Hematopoietic multipotent progenitor cell treated with erythropoietin and hydrocortisone succinate and interleukin-3 and kit ligand, for 4 days (in vitro differentiated cells): ENCODE measurements at places on chromosomes 12 and 14.

DNA sequence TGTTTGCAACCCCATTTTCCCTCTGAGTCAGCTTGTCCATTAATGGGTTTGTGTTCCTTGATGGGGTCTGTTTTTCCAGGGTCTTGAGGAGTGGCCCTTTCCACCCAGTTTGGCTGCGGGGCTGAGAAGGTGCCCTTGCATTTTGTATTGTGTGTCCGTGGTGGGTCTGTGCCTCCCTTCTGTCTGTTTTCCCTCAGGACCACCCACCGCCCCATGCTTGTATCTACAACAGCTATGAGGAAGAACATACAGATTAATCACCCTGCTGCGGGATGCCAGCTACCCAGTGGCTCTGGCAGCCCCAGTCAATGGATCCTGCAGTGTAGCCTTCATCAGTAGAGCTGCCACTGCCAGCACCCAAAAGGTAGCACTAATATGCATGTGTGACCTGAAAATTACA lies 235.7 kb downstream of the CACNA1C start:
- DNase-seq, result no peak

- no peak for DNase-seq
Observed at GRCh38 chr14:68401855-68402254, 391.0 kb downstream of the ZFP36L1 start.

DNA sequence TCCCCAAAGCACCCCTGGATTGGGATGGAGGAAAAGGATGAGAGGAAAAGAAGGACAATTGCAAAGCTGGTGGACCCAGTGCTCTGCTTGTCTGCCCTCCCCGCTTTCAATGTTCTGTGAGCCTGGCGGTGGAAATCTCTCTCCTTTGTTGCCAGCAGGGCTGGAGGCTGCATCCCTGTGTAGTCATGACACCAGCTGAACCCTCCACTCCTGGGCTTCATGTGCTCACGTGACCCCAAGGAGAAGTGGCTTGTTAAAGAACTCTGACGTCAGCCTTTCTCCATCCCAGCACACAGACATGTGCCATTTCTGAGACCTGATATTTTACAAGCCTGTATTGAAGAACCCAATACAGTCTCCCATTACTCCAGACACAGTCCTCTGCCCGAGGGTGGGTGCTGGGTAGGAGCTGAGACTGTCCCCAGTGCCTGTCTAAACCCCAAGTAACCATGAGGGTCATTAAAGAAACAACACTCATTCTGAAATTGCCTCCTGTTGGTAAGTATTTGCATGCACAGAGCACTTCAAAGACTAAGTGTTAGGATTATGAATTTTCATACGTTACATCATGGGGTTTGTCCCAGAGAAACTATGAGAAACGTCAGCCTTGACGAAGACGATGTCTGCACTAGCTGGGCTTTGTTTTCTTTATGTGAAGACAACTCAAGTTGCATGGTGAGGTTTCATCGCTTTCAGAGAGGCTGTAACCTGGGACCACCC lies 21.7 kb downstream of the GALNT16 start:
- DNase-seq, result no peak

GRCh38 chr14:50061664-50062437 lies 54.5 kb downstream of the VCPKMT start:
- peak; percentile 91 for DNase-seq

- DNase-seq, result no peak
Observed at GRCh38 chr14:72213424-72213823, 281.2 kb downstream of the RGS6 start.

DNA sequence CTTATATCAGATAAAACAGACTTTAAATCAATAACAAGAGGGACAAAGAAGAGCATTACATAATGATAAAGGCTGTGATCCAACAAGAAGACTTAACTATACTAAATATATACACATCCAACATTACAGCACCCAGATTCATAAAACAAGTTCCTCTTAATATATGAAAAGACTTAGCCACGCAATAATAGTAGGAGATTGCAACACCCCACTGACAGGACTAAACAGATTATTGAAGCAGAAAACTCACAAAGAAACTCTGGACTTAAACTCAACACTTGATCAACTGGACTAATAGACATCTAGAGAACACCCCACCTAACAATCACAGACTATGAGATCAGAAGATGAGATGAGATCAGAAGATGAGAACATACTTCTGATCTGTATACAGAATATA lies 5.7 kb upstream of the CLEC14A start:
- DNase-seq, result peak; percentile 38

GRCh38 chr14:64685371-64686281 lies 18.6 kb upstream of the PLEKHG3 start:
- no peak for DNase-seq

GRCh38 chr14:96309133-96309895 lies 53.3 kb downstream of the BDKRB1 start:
- no peak for DNase-seq

DNA sequence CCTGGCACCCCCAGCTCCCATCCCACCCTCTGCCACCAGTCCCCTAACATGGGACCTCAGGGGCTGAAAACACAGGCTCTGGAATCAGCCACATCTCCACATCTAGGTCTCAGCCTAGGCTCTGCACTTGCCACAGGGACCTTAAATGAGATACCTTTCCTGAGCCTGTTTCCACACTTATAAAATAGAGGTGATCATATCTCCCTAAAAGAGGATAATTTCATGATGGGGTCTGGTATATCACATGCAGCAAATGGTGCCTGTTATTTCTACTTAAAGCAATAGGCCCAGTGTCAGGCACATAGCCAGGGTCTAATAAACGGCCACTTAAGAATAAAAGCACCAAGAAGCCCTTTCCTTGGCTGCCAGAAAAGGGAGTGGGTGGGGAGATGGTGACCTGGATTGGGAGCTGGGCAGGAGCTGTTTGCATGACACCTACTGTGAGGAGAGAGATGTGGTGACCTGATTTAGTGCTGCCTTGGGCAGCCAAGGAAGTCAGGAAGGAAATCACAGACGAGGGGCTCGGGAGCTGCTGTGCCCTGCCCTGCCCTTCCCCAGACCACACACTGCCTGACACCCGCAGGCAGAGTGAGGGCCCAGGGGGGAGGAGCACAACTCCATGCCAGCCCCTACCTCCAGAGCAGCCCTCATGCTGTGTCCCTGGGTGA lies 71.2 kb downstream of the IRF2BPL start:
- DNase-seq, result peak; percentile 38

GRCh38 chr12:107058190-107058589 lies 35.2 kb downstream of the CRY1 start:
- no peak for DNase-seq

DNA sequence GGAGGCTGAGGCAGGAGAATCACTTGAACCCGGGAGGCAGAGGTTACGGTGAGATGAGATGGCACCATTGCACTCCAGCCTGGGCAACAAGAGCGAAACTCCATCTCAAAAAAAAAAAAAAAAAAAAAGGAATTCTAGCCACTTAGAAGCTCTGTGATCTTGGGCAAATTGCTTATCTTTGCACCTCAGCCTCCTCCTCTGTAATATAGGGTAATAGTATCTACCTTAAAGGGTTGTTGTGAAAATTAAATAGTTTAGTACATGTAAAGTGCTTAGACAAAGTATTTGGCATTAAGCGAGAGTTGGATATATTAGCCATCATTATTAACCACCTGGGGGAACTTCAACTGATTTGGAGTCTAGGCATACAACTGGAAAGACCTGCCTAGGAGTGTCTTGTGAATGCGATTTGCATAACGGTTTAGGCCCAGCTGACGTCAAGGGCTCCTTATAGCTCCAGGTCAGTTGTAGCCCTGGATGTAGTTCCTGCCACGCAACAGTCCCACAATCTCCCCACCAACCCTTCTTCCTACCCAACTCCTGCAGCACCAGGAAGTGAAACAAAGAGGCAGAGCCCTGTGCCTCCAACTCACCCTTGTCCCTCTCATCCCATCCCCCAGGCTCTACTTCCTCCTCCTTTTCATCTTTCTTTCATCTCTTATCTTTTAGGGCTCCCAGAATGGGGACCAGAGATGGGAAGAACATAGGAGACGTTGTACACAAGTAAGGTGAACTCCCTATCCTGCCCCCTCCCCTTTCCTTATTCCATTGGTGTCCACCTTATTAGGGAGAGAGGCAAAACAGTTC lies 2.1 kb upstream of the IL23A start:
- no peak for DNase-seq

- peak; percentile 2 for DNase-seq
Observed at GRCh38 chr14:80615831-80616230, 325.7 kb downstream of the CEP128 start.

DNA sequence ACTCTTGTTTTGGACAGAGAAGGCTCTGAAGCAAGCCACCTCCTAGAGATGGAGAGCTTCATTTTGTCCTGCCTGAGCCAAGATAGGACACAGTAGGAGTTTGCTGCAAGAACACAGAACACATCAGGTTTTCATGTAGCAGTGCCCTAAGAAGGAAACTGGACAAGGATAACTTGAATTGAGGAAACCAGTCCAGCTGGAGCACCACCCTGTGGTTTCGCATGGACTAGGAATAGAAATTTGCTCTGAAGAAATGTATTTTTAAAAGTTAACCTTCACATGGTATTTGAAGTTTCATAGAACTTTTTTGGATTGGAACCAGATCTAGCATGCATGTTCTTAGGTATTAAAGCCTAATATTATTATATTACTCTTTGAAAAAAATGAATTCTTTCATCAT lies 68.8 kb downstream of the RERG start:
- DNase-seq, result peak; percentile 18

GRCh38 chr12:123237646-123238329 lies 4.6 kb downstream of the MTRFR start:
- peak; percentile 88 for DNase-seq
